GM12865 (cell line): ENCODE measurements at places on chromosomes 5 and 9.

DNA sequence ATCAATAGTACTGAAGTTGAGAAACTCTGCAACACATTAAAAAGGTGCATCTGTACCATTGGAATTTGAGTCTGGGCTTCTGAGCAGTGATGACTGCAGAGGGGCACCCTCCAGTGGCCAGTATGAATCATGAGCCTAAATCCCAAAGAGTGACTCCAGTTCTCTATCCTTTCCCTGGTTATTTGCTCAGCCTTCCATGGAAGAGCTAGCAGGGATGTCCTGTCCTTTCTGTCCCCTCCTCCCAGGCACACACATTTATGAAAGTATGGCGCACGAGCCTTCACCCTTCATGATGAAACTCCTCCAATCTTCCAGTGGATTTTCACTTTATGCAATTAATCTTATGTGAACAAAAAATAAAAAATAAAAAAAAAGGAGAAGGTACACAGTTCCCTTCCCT lies 81.0 kb downstream of the ESM1 start:
- no peak for DNase-seq

DNA sequence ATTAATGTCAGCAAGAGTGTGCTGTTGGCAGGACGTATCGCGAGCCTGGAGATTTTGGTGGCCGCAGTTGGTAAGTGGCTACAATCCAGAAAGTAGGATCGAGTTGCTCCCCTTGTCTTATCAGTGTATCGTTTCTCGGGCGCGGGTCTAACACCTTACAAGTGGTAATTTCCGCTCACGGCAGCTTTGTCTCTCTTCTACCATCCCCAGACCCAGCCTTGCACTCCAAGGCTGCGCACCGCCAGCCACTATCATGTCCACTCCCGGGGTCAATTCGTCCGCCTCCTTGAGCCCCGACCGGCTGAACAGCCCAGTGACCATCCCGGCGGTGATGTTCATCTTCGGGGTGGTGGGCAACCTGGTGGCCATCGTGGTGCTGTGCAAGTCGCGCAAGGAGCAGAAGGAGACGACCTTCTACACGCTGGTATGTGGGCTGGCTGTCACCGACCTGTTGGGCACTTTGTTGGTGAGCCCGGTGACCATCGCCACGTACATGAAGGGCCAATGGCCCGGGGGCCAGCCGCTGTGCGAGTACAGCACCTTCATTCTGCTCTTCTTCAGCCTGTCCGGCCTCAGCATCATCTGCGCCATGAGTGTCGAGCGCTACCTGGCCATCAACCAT lies 1.1 kb downstream of the PTGER4 start:
- peak; percentile 15 for DNase-seq

DNA sequence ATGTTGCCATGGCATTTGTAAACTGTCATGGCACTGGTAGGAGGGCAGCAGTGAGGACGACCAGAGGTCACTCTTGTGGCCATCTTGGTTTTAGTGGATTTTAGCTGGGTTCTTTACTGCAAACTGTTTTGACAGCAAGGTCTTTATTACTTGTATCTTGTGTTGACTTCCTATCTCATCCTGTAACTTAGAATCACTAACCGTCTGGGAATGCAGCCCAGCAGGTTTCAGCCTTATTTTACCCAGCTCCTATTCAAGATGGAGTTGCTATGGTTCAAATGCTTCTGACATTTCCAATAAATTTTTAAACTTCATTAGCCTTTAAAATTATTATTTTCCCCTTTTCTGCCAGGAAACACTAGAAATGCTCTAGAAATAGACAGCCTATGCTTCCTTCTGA lies 839.1 kb downstream of the NR2F1-AS1 start:
- DNase-seq = no peak

- DNase-seq = no peak
Observed at GRCh38 chr5:10662661-10663488, 98.2 kb downstream of the DAP start.

DNA sequence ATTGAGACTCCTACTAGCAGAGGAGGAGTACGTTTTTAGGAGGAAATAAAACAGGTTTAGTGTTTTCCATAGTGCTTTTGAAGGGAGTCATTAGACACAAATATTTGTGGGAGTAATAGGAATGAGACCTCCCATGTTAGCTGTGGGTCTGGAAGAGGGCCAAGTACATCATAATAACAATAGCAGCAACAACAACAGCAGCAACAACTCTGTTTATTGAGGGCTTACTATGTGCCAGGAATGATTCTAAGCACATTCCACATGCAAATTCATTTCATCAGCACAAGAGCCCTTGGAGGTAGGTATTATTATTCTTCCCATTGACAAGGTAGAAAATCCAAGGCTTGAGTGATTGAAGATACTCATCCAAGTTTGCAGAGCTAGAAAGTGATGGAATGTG lies 384.2 kb upstream of the RPS23 start:
- DNase-seq = no peak

DNA sequence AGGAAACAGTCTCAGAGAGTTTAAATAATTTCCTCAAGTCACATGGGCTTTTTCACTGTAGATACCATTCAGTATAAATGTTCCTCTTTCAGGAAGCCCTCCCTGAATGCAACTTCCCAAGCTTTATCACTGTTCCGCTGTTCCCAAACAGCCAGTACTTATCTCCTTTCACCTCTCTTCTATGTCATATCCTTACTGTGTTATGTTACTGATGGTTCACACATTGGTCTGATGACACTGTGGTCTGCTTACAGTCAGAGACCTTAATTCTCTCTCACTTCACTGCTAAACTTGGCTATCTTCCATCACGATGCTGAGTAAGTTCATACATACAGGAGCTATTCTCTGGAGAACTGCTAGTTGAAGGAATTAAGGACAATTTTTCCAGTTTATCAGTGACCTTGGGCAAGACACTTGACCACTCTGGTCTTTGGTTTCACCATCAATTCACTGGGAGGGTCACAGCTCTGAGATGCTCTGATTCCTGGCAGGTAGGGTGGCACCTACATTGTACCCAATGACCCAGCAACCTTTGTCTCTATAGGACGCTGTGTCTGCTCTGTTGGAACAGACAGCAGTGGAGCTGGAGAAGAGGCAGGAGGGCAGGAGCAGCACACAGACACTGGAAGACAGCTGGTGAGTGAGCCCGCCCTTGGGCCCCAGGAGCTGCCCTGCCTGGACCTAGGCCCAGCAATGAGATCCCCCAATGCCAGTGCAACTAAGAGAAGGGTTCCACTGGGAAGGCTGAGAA lies 42.1 kb upstream of the RARS1 start:
- no peak for DNase-seq

GRCh38 chr9:129459547-129460322 lies 161.2 kb downstream of the C9orf50 start:
- no peak for DNase-seq

- no peak for DNase-seq
Observed at GRCh38 chr5:150454492-150455229, 5.1 kb upstream of the RPS14 start.

- no peak for DNase-seq
Observed at GRCh38 chr5:149030392-149030791, 32.5 kb downstream of the SH3TC2 start.

GRCh38 chr5:169874621-169875020 lies 105.7 kb downstream of the INSYN2B start:
- DNase-seq = no peak

DNA sequence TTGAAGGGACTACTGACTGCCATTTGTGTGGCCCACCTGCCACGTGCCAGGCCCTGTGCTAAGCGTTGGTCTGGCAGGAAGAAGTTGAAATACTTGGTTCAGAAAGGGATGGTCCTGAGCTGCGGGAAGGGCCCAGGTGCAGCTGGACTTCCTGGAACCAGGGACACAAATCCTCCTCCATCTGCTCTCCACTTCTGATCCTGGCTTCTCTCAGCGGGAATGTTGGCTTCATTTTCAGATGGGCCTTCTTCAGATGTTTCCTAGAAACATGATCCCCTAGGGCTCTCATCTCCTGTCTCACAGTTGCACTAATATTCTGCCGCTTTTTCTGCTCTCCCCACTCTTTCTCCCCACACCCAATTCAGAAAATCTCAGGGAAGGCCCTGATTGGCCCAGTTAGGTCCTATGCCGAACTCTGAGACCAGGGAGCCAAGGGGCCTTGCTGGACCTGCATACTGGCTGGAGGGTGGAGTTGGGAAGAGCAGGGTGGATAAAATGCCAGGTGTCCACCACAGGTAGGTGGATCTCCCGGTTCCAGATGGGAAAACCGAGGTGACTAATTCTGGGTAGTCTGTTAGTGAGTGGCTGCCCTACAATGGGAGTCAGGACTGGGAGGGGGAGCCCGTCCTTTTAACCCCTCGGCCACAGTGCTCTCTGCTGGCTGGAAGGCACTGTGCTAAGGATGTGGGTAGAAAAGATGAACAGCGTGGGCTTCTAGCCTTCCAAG lies 19.4 kb downstream of the PSAT1 start:
- no peak for DNase-seq

DNA sequence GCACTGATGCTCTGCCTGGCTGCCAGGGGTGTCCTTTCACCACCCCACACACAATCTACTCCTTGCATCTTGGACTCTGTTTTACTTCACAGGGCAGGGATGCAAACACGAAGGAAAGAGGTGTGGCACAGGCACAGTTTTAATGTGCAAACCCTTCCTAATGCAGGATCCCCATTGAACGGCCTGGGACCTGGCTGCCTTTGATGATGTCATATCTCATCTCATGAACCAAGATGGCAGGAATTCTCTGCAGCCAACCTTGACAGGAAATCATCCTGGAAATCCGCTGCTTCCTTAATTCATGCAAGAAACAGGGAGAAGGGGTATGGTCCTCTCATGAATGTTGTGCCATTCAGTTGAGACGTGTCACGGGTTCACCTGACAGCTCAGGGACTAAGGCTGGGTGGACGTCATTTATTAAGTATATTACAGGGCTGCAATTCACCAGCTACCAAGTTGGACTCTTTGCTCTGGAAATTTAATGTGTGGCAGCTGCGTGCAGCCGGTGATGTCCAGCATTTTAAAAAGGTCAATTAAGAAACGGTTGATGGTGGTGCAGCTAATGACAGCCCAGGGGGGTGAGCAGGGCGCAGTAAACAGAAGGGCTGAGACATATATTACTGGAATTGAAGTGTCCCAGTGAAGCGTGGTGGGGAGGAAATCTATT lies 91.5 kb downstream of the LMNB1 start:
- DNase-seq = no peak

- DNase-seq = no peak
Observed at GRCh38 chr9:105319202-105319813, 74.9 kb downstream of the SLC44A1 start.

DNA sequence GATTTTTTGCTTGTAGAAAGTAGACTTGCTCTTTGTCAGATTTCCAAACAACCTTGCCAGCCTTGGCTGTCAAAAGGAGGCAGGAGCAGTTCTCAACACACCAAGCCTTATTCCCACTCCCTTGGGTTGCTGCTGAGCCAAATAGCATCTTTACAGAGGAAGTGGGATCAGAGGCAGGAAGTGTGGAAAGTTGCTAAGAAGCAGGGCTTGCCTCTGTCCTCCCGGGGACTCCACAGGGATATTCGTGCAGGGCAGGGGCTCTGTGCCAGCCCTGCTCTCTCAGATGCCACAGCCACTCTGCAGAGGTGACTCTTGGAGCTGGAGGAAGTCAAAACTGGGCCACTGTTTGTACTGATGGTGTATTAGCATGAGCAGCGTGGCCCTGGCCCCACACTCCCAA lies 24.3 kb downstream of the PTPDC1 start:
- no peak for DNase-seq

GRCh38 chr5:10049858-10050455 lies 199.7 kb downstream of the ATPSCKMT start:
- DNase-seq = no peak

- peak; percentile 41 for DNase-seq
Observed at GRCh38 chr5:132591145-132591544, 34.4 kb downstream of the RAD50 start.

DNA sequence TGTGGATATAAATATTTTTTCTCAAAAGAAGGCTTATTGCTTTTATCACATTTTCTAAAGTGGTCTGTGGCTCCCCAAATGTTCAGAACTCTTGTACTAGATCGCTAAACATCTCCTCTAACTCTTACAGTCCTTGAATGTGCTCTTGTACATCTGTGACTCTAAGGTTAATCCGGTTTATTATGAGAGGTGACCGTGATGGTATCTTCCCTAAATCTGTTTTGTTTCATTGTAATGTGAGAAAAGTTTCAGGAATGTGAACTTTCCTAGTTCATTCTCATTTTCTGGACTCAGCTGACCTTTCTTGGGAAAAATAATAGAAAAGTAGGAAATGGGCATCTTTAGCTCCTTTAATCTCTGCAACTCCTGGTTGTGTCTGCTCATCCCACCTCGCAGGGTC lies 94.5 kb upstream of the CD180 start:
- no peak for DNase-seq

GRCh38 chr5:41291323-41291722 lies 78.0 kb upstream of the C6 start:
- DNase-seq = no peak

- DNase-seq = no peak
Observed at GRCh38 chr5:100758780-100759179, 144.3 kb downstream of the ST8SIA4 start.

GRCh38 chr5:170343177-170343576 lies 45.6 kb upstream of the LCP2 start:
- no peak for DNase-seq

- no peak for DNase-seq
Observed at GRCh38 chr5:68217528-68217927, 2.0 kb downstream of the PIK3R1 start.

- DNase-seq = no peak
Observed at GRCh38 chr5:145872486-145872885, 328 bp downstream of the GRXCR2 start.

DNA sequence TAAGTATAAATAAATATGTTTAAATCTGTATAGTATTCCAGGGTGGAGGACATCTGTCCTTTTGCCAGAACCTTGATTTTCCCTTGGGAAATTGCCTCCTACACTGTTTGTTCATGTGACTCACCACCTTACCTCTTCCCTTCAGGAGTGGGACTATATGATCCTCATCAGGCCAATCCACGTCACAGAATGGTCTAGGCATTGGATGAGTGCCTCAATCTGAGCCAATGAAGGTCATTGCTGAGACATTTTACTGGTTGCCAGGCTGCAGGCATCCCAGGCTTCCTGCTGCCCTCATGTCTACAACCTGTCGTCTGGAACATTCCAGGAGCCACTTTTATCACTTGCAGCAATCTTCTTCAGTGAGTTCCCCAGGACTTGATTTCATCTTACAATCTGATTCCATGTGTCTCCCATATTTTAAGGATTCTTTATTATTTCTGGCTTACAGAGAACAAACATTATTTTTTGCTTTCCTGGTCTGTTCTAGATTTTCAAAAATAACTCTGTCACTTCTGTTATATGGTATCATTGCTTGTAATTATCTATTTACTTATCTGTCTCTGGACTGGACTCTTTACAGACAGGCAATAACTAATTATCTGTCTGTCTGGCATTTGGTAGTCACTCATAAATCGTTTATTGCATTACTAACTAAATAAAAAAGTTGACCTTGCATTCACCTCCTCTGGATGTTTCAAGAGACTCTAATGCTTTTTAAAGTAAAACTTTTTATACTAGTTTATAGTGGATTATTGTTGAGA lies 107.3 kb upstream of the APC start:
- no peak for DNase-seq

GRCh38 chr9:37325778-37326177 lies 96.7 kb upstream of the GRHPR start:
- no peak for DNase-seq

- no peak for DNase-seq
Observed at GRCh38 chr5:55671975-55672374, 40.1 kb downstream of the SLC38A9 start.
